ENCODE measurements at places on chromosomes 1 and 21.

DNA sequence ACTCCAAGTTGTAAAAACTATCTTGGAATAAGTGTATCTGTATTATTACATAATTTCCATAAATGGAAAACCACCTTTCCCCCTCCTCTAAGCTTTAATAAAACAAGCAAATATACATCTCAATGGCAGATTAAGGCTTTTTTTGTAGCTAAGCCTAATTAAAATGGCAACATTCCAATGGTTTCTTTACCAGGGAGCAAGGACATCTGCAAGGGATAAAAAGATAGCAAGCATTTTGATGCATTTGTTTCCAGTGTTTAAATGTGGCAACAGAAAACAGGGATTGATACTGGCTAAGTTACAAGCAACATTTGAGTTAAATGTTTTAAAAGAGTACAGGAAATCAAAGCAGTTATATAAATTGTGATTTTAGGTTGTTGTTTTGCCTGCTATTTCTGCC lies 1012.7 kb downstream of the ADGRL2 start:
- DNase-seq = no peak

GRCh38 chr21:17128132-17128531 lies 384.7 kb upstream of the CXADR start:
- no peak for DNase-seq

GRCh38 chr1:1259951-1260600 lies 13.6 kb upstream of the C1QTNF12 start:
- no peak for DNase-seq

DNA sequence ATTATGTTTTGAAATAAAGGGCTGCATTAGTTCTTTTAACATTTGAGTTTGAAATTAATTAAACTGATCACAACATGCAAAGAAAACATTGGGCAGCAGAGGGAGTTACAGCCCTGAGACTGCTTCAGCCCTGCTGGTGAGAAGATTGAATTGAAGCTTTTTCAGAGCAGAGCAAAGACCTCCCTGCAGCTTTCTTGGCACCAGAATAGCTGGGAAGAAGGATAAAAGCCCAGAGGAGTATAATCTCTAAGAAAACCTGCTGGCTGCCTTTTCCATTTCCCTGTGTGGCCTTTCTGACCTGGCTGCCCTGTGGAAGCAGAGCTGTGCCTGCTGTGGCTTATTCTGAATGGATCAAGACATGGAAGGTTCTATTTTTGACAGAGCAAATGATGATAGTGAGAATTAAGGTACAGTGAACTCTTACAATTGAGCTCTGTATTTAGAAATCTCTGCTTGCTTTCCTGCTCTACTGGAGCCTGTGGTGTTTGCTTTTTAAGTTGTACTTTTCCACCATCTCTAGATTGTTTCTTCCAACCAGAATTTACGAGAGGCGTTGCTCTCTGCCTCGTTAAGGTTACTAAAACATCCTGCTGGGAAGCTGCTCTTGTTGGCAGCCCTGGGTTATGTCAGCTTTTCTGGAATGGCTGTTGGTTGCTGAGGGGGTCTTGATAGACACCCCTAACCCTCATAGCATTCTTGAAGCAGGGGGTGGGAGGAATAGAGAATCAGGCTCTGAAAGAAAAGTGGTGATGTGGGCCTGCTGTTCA lies 9.9 kb downstream of the SNRPE start:
- DNase-seq = peak; percentile 52

GRCh38 chr21:20004367-20004766 lies 993.8 kb upstream of the NCAM2 start:
- DNase-seq = no peak

DNA sequence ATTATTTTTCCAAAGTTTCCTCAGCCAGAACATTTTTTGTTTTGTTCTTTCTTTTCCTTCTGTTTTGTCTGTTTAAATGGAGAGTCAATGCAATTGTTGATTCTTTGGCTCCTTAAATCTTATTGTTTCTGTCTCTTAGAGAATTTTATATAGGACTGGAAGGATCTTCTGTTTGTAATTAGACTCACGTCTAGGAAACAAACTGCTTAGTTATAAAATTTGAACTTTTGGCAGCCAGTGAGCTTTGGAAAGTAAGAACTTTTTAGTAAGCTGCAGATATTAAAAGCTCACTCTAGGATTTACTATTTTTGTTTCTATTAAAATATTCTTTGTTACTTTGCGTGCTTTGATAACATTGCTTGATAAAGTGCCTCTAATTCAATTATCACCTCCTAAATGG lies 109.8 kb upstream of the HNRNPU start:
- no peak for DNase-seq

- DNase-seq = no peak
Observed at GRCh38 chr1:163813251-163813650, 491.5 kb downstream of the NUF2 start.

GRCh38 chr1:156385534-156386031 lies 16.6 kb downstream of the RHBG start:
- DNase-seq = peak; percentile 75

DNA sequence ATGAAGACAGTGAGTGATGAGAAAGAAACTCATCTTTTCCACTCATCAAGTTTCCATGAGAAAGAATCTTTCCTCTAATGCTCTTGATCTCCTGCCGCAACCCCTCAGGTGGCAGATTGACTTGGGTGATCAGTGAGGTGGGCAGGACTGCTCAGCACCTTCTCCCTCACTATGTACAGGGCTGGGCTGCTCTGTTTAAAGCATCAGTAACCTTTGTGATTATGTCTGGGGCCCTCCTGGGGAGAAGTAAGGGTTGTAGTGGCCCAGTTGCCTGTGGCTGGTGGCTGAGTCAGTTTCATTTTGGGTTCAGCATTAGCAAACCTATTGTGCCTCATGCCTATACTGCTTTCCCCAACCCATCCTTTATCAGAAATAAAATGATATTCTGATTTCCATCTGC lies 366.0 kb downstream of the TTLL7 start:
- no peak for DNase-seq

GRCh38 chr1:208643005-208643597 lies 398.9 kb upstream of the PLXNA2 start:
- DNase-seq = no peak

- no peak for DNase-seq
Observed at GRCh38 chr1:186658999-186659398, 21.2 kb downstream of the PTGS2 start.

GRCh38 chr21:46222436-46223116 lies 6.0 kb downstream of the LSS start:
- DNase-seq = no peak

DNA sequence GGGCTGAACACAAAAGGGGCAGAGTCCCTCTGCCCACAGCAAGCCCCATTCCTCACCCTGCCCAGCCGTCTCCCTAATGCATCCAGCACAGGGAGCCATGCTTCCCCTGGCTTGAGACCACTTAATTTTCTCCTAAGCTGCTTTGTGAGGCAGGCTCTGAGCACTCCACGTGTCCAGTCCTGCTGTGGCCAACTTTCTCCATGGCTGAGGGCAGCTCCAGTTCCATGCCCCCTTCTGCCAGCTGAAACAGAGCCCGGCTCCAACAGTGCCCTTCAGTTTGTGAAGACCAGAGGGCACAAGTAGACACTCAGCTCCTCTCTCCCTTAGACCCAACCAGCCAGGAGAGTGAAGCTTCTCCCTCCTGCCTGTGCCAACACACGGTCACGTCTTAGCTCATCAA lies 33.8 kb downstream of the PLEKHA6 start:
- no peak for DNase-seq

GRCh38 chr1:245458761-245459174 lies 304.0 kb downstream of the KIF26B start:
- DNase-seq = no peak

GRCh38 chr1:240946926-240947325 lies 335.0 kb upstream of the GREM2 start:
- DNase-seq = peak; percentile 58

All from MM.1S (cell line).